ENCODE measurements at places on chromosomes 3 and 15.

DNA sequence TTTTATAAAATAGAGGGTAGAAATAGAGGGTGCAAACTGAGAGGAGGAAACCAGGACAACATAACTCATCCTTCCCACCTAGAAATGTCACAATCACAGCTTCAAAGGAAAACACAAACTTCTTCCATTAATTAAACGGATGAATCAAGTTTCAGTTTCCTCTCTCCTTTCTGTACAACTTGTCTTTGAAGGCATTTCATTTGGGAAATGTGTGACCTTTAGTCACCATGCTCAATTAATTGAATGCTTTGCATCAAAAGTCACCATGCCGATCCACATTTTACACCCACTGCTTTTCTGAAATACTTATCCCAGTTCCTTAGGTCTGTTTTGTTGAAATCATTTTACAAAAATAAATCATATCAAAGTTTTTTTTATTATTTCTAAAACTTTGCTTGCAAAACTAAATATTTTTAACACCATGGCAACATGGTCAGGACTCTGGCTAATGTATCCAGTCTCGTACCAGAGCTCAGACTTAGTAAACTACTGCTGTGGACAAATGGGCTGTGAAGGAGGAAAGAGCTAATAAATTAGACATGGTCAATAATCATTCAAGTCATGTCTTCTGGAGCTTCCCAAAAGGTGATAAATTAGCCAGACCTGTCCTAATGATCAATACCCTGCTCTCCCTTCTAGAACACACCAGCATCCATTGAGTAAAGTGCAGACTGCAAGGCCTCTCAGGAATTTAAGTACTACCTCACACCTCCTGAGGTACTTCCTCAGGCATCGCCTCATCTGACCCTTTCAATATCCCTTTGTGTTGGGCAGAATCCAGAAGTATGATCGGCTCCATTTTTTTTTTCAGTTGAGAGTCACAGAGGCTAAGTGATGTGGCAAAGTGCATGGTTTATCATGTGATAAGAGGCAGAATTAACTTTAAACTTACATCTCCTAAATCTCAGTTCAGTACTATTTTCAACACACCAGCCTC lies 161.3 kb downstream of the GREM1 start:
- DNase-seq: no peak

- peak; percentile 41 for DNase-seq
Observed at GRCh38 chr3:105976196-105976595, 107.4 kb upstream of the CBLB start.

GRCh38 chr3:101099791-101100190 lies 106.6 kb upstream of the ABI3BP start:
- DNase-seq: no peak

- DNase-seq: no peak
Observed at GRCh38 chr3:34377961-34378360, 579.5 kb downstream of the PDCD6IP start.

DNA sequence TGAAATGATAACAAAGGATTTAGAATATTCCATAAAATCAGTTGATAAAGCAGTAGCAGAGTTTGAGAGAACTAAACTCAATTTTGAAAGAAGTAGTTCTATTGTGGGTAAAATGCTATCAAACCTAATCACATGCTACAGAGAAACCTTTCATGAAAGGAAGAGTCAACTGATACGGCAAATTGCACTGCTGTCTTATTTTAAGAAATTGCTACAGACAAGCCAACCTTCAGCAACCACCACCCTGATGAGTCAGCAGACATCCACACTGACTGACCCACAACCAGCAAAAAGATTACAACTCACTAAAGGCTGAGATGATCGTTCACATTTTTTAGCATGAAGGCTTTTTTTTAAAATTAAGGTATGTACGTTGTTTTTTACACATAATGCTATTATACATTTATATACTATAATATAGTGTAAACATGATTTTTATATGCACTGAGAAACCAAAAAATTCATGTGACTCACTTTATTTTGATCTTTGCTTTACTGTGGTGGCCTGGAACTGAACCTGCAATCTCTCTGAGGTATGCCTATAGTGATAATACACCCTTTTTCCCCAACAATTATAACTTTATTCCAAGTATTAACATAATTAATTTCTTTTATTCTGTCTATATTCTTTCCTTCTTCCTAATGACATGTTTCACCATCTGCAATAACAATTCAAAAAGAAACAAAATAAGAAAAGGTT lies 109.9 kb downstream of the TBC1D5 start:
- DNase-seq: peak; percentile 75

DNA sequence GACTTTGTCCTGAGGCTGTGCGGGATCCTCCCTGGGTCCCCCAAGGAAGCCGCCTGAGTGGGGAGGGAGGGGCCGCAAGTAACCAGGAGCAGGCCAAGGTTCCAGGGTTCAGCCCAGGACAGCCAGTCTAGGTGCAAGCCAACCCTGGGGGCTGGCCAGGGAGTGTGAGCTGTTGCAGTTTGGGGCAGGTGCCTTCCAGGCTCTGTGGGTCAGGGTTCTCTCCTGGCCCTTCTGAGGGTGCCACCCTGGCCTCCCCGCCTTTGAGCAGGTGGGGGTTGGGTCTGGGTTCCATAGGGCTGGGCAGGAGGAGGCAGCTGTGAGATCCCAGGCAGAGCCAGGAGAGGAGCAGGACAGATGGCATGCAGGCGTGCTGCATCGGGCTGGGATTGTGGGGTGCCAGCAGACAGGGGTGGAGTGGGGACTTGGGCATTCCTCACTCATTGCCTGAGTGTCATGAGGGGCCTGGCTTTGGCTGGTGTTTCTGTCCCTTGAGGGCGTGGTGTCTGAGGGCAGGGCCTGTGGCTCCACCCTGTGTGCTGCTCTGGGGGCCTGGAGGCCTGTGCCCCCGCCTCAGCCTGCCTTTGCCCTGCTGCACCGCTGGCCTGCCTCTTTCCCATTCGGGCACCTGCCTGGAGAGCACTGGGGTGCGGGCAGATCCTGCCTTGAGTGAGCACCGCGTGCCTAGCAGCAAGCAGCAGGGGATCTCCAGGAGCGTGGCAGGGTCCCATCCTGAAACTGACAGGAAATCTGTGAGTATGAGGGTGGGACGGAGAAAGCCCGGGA lies 18.4 kb downstream of the KLF13 start:
- no peak for DNase-seq

DNA sequence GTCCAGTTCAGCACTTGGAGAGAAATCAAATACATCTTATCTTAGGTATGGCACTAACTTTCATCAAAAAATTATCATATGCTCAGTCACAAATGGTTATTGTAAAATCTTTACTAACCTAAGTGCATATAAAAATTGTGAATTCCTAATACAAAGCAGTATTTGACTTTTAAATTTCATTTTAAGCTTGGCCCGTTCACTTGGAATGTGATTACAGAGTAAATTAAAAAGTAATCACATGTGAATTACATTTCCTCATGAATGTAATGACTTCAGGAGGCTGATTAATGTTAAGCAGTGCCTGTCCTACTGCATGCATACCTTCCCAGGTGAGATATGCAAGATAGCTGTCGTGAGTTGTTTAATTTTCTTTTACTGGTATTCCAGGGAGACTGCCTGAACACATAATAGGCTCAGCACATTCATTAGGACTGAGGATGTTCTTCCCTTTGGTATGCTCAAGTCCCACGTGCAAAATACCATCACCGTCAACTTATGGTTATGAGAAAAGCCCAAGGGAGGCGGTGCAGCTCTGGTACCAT lies 1053.0 kb downstream of the FHIT start:
- DNase-seq: no peak

GRCh38 chr3:161101609-161102008 lies 3.5 kb downstream of the B3GALNT1 start:
- no peak for DNase-seq

DNA sequence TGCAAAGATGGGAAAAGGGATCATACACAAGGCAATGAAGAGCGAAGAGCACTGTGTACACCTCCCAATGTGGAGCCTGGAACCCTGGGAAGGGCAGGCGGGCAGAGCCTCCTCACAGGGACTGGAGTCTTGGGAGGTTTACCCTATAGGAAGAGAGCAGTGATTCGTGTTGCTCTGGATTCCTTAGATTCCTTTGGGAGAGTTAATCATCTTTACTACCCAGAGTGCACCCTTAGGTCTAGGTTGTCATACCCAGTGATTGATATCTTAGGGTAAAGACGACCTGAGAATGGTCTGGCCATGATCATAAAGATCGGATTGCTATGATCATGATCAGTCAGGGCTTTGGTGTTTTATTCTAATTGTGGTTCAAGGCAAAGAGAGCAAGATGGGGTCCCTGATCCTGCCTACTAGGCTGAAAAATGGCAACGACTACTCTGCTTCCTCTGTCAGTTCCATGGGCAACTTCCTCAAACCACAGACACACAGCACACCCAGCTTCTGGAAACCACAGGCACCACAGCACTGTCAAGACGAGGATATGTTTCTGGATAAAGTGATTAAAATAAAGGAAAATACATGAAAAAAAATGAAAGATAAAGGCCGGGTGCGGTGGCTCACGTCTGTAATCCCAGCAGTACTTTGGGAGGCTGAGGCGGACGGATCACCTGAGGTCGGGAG lies 20.4 kb upstream of the MAP6D1 start:
- peak; percentile 71 for DNase-seq

DNA sequence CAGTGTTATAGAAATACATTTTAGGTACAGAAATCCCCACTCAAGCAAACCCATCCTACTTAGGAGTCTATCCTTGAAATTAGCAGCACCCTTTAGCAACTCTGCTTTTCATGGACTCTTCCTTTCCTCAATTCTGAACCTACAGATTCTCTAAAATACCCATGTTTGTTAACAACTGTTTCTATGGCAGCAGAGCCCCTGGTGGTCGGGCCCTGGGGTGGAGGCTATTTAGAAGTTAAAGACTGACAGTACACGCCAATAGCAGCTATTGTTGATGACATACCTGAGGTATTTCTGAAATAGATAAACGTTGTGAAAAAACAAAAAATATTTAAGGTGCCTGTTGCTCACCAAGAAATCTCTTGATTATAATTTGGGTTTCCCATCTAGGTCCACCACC lies 23.4 kb upstream of the NRG4 start:
- DNase-seq: no peak

DNA sequence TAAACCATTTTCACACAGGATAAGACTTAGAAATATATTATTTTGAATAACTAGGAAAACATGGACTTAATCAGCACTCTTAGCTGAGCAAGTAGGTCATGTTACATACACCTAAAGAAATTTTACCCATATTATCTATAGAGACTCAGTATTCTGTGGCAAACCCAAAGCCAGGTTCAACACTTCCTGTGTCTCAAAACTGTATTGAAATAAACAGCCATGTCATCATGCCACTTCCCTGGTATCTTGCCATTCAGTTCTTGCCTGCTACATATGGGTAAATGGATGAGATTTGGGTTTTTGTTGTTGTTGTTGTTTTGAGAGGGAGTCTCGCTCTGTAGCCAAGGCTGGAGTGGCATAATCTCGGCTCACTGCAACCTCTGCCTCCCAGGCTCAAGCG lies 141.5 kb upstream of the PLXND1 start:
- no peak for DNase-seq

- no peak for DNase-seq
Observed at GRCh38 chr15:45181491-45182285, 6.1 kb downstream of the SHF start.

DNA sequence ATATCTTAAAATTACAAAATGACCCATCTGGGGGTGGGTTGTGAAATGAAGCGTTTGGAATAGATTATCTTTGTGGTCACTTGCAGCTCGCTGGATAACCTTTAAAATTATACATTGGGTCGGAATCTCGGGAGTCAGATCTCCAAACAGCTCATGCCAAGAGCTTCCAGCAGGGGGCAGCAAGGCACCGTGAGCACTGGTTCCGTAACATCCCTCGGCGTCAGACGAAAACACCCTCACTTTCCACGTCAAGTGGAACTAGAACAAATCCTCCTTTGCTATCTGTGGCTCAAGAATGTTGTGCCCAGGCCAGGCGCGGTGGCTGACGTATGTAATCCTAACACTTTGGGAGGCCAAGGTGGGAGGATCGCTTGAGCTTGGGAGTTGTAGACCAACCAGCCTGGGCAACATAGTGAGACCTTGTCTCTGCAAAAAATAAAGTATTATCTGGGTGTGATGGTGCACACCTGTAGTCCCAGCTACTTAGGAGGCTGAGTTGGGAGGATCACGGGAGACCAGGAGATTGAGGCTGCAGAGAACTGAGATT lies 31.1 kb downstream of the UMPS start:
- DNase-seq: peak; percentile 81

DNA sequence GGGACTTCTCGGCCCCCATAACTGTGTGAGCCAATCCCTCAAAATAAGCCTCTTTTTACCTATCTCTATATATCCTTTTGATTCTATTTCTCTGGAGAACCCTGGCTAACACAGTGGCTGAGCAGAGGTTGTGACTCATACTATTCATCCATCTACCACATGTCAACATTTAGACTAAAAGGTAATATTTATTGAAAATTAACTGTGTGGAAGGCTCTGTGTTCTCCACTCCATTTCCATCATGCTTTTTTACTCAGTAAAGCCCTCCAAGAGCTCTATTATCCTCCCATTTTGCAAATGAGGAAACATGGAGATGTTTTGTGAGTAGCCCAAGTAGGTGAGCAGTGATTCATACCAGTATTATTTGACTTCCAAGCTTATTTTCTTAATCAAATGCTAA lies 217.9 kb upstream of the DCBLD2 start:
- DNase-seq: peak; percentile 82

GRCh38 chr15:53446376-53446775 lies 313.1 kb downstream of the WDR72 start:
- no peak for DNase-seq

DNA sequence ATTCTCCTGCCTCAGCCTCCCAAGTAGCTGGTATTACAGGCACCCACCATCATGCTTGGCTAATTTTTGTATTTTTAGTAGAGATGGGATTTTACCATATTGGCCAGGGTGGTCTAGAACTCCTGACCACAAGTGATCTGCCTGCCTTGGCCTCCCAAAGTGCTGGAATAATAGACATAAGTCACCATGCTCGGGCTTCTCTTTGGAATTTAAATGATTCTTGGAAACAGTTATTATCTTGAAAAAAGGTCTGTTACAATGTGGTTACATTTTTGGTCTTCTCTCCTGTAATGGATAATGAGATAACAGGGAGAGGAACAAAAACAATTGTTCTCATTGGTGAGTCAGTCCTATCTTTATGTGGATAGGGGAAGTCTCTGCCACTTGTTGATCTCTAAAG lies 59.8 kb upstream of the AADACL2 start:
- DNase-seq: no peak

DNA sequence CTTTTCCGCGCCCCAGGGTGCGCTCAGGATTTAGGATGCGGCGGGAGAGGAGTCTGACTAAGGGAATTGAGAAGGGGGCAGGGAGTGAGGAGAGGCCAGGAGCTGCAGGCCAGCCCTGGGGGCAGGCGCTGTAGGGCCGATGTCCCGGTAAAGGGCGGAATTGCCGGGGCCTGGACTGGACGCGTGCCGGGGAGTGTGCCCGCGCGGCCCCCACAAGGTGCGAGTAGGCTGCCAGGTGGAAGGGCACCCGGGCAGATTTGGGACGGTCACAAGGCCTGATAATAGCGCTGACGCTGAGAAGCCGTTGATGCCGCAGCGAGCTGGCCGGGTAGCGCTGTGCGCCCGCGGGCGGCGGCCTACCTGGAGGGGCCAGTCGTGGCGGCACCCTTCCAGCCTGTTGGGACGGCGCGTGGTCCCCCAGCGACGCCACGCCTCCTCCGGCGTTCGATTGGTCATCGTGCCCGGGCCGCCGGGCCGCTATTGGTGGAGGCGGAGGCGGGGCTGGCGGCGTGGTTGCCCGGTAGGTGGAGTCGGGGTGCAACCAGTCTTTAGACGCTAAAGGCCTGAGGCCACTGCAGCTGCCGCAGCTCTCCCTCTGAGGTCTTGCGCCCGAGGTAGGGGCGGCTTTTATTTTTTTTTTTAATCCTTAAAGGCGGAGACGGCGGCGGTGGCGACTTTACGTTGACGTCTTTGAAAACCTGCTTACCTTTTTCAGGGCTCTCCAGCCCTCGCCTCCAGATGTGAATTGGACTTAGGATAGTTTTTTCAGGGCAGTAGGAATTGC lies 903 bp downstream of the SLC25A38 start:
- peak; percentile 89 for DNase-seq
